ENCODE measurements at places on chromosomes 5 and 9.
A peak's percentile ranks its signal among the peaks of the same experiment; 100 is the strongest.

DNA sequence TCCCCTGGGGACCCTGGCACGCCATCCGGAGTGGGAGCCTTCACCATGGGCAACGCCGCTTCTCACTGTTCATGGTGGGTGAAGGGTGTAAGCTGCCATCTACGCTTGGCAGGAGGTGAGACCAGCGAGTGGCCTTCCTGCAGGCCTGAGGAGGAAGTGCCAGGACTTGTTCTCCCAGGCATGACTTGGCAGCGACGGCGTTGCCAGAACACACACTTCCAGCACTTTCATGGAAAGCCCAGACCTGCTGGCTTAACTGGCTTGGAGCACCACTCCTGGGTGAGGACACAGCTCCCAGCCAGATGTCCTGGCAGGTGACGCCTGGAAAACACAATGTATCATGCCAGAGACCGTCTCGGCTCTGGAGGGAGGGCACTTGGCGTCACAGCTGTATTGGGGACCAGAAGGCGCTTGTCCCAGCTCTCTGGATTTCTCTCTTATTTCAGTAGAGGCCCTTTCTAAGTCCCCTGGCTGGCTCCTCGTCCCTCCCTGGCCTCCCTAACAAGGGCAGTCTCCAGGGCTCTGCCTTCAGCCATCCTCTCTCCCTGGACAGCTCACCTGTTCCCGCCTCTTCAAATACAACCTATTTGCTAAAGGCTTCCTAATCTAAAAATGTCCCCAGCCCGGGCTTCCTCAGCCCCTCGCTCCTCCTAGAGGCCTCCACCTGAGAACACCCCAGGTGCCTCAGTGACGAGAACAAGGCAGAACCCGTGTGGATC is 188.3 kb downstream of the OLFM1 start:
- DNase-seq = no peak

DNA sequence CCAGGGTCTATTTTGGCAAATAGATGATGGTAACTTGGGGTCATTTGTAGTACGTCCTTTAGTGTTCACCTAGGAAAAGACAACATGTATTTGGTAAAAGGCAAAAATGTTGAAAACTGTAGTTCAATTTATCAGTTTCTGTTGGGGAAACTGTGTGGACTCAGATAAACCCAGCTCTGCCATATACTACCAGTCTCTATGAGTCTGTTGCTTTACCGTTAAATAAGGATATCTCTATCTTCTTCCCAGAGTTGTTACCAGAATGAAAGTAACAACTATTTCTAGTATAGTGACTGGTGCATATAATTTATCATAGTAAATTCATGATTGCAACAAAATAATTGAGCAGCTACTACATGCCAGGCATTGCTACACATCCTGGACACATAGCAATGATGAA is 3.8 kb upstream of the IQGAP2 start:
- DNase-seq = no peak

GRCh38 chr5:168347368-168348083 is 56.1 kb downstream of the WWC1 start:
- no peak for DNase-seq

DNA sequence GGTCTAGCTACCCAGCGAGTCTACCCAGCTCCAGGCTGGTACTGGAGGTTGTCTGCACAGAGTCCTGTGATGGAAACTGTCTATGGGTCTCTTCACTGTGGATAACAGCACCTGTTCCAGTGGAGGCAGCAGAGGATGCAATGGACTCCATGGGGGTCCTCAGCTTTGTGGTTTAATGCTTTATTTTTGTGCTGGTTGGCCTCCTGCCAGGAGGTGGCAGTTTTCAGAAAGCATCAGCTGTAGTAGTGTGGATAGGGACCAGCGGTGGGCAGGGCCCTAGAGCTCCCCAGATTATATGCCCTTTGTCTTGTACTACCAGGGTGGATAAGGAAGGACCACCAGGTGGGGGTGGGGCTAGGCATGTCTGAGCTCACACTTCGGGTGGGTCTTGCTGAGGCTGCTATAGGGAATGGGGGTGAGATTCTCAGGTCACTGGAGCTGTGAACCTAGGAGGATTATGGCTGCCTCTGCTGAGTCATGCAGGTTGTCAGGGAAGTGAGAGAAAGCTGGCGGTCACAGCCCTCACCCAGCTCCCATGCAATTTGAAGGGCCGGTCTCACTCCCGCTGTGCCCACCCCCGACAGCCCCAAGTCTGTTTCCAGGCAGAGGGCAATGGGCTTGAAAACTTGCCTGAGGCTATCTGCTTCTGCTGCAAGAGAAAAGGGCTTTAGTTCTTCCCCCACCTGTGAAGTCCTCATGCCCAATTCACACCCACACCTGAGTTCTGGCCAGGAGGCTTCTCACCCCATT is 397.1 kb downstream of the TLE1 start:
- DNase-seq = no peak

DNA sequence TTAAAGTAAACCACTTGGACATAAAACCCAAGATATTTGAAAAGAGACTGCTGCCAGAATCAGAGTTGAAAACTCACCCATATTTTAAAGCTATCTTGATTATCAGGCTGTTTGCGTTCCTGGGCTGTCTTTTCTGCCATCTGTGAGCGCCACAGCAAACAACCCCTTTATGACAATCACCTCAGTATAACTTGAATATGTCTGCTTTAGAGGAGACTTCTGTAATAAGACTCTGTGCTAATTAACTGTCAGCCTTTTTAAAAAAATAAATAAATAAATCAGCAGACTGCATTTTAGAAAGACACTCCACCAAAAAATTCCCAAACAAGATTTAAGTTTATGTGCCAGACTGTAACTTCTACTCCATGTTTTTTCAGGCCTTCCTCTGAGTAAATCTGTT is 375.7 kb upstream of the CCNH start:
- no peak for DNase-seq

DNA sequence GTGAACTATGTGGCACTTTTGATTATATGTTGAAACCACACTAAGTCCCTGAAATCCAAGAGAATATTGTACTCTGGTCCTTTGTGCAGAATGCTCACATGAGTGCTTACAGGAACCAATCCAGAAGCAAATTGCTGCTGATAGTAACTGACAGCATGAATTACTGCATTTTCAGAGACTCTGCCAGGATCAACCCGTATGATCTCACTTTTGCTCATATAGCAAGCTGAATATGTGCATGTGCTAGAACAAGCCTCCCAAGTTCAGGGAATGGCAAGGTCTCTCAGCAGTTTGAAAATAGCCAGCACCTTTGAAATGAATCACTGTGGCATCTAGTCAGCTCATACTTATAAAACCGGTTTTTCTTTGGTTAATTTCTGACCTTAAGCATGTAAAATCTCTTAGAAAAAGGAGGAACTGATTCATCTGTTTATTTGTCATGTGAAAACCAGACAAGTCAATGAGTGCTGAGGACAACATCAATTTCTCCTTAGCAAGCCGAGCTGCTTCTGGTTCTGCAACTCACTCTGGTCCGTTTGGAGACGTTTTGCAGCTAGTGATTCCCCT is 215.7 kb upstream of the ELL2 start:
- peak; percentile 93 for DNase-seq

GRCh38 chr5:150523472-150524350 is 15.8 kb downstream of the NDST1 start:
- DNase-seq = peak; percentile 80

DNA sequence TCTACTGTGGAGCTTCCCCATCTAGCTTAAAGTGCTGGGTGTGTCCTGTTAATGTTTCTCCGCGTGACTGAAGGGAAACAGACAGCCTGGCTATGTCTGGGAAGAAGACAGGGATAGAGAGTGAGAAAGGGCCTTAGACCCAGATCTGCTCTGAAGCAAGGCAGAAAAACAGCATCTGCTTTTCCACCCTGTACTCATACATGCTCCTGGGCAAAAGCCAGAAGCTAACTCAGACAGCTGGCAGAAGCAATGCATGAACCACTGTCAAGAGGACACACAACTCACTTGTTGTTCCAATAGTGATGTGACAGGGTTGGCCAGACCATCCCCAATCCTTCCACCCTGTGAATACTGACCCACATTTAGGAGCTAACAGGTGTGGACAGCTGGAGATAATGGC is 63.3 kb downstream of the DPYSL3 start:
- DNase-seq = no peak

Measured in iris pigment epithelial cell (primary cell).